Mammary epithelial cell (primary cell): ENCODE measurements at places on chromosomes 13 and 19. TPM values are rescaled to one million over a fixed set of nuclear protein-coding genes. Genes with fewer than 3 reads are reported as not detected.

DNA sequence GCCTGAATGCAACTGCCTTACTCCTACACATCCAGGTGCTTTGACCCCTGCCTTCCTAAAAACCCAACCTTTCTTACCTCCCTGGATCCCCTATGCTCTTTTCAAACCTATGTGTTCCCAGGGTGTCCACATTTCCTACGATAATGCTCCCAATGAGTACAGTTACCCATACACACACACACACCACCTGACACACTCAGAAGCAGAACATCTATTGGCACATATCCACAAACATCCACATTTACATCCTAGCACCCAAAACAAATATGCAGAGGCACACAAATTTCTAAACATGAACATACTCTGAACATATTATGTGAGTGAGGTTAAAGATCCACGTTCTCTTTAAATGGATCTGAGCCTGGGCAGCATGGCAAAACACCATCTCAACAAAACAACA lies 22.4 kb upstream of the PLAUR start:
- DNase-seq: no peak

DNA sequence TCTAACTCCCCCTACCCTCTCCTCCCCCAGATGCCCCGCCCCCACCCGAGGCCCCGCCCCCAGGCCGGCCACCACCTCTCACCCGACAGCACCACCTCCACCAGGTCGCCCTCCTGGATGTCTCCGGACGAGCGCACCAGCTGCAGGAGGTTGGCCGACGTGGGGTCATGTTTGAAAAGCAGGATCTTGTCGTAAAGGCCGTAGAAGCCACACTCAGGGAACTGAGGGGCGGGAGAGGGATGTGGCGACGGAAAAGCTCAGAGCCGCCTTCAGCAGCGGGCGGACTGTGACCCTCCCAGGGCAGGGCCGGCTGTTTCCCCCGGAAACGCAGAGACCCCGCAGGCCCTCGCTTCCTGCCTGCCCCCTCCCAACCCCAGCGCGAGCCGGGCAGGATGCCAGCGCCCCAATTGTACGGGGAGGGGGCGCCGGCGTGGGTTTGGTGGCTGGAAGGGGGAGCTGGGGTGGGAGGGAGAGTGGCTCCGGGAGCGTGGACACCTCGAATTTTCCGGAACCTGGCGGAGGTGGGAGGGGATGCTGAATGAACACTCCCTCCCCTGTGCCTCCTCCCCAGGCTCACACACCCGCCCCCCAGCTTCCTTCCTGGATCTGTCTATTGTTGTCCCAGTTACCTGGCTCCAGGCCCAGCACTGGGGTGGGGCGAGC lies 3.0 kb downstream of the PRKD2 start:
- DNase-seq: peak; percentile 87

The IGFL2 gene
- total RNA-seq: 0.88 and 1.9 TPM in 2 replicates

- peak; percentile 44 for DNase-seq
Observed at GRCh38 chr19:6738787-6739389, 592 bp upstream of the TRIP10 start.

- no peak for DNase-seq
Observed at GRCh38 chr19:10797078-10797477, 38.9 kb downstream of the TMED1 start.

GRCh38 chr13:109760951-109761350 lies 25.4 kb downstream of the IRS2 start:
- DNase-seq: no peak

The MAST1 gene
- total RNA-seq: 0.53 and 2.2 TPM in 2 replicates

The ZNF260 gene
- 21.0 TPM for total RNA-seq
